T-helper 22 cell (primary cell): ENCODE measurements at places on chromosomes 2 and 18.

DNA sequence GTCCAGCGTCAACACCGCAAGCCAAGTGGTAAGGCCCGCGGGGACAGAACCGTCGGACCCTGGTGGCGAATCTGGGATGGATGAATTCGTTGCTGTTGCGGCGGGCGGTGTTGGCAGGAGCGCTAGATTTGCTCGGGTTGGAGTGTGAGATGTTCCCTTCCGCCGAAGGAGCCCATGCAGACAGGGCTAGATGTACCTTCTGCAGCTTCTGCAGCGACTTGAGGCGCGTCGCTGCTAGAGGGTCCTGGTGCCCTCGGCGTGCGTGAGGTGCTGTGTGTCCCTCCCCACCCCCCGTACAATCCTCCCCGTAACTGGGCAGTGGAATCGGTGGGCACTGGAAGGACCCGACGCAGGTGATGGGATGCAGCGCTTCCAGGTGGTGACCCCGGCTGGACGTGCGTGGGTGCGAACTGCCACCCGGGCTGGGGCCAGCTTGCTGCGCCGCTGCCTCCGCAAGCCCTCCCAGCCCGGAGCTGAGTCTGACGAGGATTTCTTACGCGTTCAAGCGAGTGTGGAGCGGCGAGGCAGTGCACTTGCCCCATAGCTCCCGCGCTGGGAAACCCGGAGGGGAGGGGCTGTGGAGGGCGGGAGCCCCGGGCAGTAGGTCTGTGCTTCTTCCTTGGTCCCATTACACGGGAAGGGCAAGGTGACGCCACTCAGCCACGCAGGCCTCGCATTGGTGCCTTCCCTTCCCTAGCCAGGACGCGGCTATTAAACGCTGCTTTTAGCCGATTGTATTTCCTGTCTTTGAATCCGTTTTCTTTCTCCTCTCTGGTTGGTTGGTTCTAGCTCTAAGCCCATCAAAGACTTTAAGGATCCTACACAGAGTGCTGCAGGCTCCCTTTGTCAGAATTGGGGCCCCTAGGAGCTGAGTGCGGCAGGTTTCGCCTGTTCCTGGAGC, 34.2 kb downstream of the CHRNA1 start:
- no peak for DNase-seq

DNA sequence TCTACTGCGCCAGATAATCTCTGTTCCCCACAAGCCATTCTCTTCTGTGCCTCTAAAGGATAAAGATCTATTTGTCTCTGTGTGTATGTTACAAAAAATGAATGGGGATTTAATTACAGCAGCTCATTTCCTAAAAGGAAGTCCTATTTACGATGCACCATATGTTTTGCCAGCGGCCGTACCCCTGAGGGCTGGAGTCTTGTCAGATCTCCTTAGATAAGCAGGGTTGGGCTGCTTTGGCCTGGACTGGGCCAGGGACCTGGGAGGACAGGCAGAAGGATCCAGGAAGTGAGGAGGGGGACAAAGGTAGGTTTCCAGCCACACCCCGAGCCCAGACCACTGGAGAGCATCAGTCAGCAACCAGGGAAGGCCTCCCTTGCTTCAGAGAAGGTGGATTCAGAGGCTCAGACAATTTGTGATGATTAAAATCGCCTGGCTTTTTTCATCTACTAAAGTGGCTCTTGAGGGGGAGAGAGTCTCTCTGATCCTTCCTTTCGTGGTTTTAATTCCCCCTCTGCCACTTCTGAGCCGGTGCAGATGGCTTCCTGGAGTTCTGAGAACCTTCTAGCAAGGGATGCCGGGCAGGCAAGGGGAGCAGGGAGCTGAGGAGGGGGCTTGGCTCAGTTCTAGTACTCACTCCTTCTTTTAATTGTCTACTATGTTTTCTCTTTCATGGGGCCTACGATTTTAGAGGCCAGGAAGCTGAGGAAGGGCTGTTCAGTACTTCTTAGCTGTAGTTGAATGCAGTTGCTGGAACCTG, 42.1 kb downstream of the MYCN start:
- DNase-seq, result no peak

- DNase-seq, result no peak
These were observed 10.1 kb downstream of the RMP24 start for GRCh38 chr18:35982409-35983114.

- DNase-seq, result no peak
These were observed 42.4 kb downstream of the KLHL29 start for GRCh38 chr2:23427350-23427749.

GRCh38 chr2:127084611-127085316, 22.2 kb downstream of the BIN1 start:
- DNase-seq, result peak; percentile 26

DNA sequence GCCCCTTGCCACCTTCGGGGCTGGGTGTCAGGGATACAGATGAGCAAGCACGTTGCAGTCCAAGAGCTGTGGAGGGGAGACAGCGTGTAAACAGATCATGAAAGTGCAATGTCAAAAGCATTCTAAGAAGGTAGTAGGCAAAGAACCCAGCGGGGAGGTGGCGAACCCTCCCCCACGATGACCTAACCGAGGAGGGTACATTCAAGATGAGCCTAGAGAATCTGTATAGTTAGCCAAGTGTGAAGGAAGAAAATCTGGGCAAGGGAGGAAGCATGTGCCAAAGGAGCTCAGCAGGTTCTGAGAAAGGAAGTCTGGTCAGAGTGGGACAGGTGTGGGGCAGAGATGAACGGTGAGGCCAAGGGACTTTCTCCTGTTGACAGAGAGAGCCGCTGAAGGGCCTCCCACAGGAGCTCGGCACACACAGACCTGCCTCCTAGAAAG, 106.9 kb downstream of the SP3 start:
- DNase-seq, result no peak

DNA sequence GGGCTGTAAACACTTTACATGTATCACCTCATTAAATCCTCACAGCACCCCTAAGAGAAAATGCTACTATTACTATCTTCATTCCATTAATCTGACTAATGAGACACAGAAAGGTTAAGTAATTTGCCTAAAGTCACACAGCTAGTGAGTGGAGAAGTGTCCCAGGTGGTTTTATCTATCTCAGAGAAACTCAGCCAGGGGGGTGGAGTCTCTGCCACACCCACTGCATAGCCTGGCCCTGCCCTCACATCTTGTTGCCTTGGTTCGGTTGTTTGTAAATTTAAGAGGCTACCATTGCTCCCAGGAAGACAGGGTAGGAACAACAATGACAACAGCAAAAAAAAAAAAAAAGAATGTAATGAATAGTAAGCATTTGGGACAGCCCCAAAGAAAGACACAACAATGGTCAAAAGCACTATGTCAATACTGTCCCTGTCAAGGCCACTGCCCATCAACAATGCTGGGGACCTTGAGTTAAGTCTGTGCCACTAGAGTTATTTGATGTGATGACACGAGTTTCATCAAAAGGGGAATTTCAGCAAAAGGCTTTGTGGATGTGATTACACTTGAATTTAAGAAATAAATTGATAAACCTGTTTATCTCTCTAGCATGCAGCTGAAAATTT, 17.5 kb downstream of the CYRIA start:
- DNase-seq, result no peak

- DNase-seq, result no peak
These were observed 181.5 kb upstream of the SCN7A start for GRCh38 chr2:166675553-166675952.

GRCh38 chr2:231308219-231308618, 87.3 kb upstream of the B3GNT7 start:
- no peak for DNase-seq

DNA sequence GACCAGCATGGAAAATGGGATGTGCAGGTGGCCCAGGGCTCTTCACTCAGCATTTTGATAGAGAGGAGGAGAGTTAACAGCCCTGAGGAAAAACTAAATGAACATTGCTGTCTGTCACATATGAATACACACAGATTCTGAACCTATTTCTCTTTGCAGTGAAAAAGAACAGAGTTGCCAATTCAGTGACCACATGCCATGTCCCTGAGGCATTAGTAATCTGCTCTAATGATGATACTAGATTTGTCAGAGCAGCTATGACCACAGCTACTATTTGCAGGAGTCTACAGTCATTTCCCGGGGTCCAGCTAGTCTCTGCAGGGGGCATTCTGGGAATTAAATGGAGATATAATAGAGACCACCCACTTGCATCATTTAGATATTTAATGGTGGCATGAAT, 267.6 kb downstream of the TMX3 start:
- no peak for DNase-seq

DNA sequence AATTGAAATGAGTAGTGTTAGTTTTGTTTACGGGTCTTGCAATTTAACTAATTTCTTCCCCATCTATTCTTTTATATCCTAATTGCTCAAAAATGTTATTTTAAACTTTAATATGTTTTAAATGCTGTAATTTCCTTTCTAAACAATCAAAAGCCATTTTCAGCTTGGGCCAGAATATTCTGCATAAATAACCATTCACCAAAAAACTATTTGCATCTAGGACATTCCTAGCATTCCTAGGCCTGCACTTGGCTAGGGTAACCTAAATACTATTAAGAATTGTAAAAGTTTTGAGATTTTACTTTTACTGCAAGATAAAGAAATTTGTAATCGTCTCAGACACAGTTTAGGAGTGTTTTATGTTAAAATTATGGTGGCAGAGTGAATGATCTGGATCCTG, 7.8 kb upstream of the ETAA1 start:
- no peak for DNase-seq
